IPS DF 6.9 (cell line): ENCODE measurements at places on chromosomes 2 and 18.
A peak's percentile ranks its signal among the peaks of the same experiment; 100 is the strongest.

GRCh38 chr2:29317077-29317517 is 201.9 kb downstream of the CLIP4 start:
- H3K4me3 ChIP-seq = no peak overlapping the region
- H3K27ac ChIP-seq = no peak overlapping the region
- no peak for DNase-seq

GRCh38 chr18:6374340-6374739 is 40.4 kb downstream of the L3MBTL4 start:
- DNase-seq = no peak
- no peaks in the 10 kb centered on the region for H3K36me3 ChIP-seq
- H3K4me3 ChIP-seq = no peak overlapping the region
- H3K27ac ChIP-seq = no peak overlapping the region

GRCh38 chr18:12034241-12035100 is 53.2 kb downstream of the IMPA2 start:
- no peaks in the 10 kb centered on the region for H3K4me1 ChIP-seq
- DNase-seq = no peak
- H3K27me3 ChIP-seq = peaks cover 6% of the 10 kb centered on the region; the same call in 1 of the 2 replicates
- H3K4me3 ChIP-seq = no peak overlapping the region
- H3K36me3 ChIP-seq = peaks cover 8% of the 10 kb centered on the region; the same call in 1 of the 2 replicates

- no peak overlapping the region for H3K27ac ChIP-seq
- H3K4me1 ChIP-seq = no peaks in the 10 kb centered on the region
- peak; percentile 7 for DNase-seq
Measured at GRCh38 chr2:35343135-35343534, 1012.4 kb upstream of the CRIM1 start.

GRCh38 chr2:56239030-56239429 is 55.2 kb downstream of the CCDC85A start:
- H3K36me3 ChIP-seq = no peaks in the 10 kb centered on the region
- DNase-seq = no peak
- no peak overlapping the region for H3K27ac ChIP-seq
- no peak overlapping the region for H3K4me3 ChIP-seq
- no peaks in the 10 kb centered on the region for H3K4me1 ChIP-seq

GRCh38 chr2:71557321-71557720 is 104.0 kb downstream of the DYSF start:
- H3K27ac ChIP-seq = no peak overlapping the region
- H3K4me1 ChIP-seq = no peaks in the 10 kb centered on the region
- DNase-seq = no peak
- no peak overlapping the region for H3K4me3 ChIP-seq
- H3K27me3 ChIP-seq = no peaks in the 10 kb centered on the region

DNA sequence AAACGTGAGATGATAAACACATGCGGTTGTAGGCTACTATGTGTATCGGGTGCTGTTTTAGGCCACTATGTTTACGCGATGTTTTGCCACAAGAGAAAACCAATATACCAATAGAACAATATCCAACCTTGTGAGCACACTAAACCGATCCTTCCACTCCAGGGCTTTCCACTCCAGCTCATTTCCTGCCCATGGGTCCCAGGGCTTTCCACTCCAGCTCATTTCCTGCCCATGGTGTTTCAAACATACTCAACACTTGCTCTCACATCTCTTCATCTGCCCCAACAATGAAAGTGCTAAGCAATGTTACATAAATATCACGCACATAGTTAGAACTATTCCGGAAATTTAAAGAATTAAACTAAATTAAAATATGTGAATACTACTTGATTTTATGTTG is 80.0 kb downstream of the EPB41L3 start:
- no peak overlapping the region for H3K4me3 ChIP-seq
- H3K27me3 ChIP-seq = no peaks in the 10 kb centered on the region
- H3K27ac ChIP-seq = no peak overlapping the region
- DNase-seq = no peak
- H3K36me3 ChIP-seq = no peaks in the 10 kb centered on the region

DNA sequence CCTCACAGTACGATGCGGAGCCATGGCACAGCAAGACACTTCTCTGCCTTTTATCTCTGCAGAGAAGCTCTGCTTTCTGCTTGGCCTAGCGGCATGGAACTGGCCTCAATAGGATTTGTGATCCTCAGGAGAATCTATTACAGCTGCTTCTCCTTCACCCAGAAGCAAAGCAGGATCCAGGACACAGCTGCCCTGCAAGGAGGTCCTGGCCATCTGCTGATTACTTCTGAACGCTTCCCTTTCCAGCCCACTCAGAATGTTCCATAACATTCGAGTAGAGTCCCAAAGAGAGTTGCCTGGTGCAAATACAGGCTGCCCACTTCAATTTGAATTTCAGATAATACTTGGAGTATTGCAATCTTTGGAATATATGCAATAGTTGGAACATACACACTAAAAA is 29.2 kb upstream of the KCNS3 start:
- H3K4me1 ChIP-seq = no peaks in the 10 kb centered on the region
- H3K36me3 ChIP-seq = no peaks in the 10 kb centered on the region
- H3K4me3 ChIP-seq = no peak overlapping the region
- H3K27me3 ChIP-seq = no peaks in the 10 kb centered on the region

GRCh38 chr18:68362907-68363306 is 352.0 kb downstream of the TMX3 start:
- H3K36me3 ChIP-seq = no peaks in the 10 kb centered on the region
- no peak overlapping the region for H3K4me3 ChIP-seq
- H3K27ac ChIP-seq = no peak overlapping the region
- no peak for DNase-seq
- no peaks in the 10 kb centered on the region for H3K27me3 ChIP-seq

DNA sequence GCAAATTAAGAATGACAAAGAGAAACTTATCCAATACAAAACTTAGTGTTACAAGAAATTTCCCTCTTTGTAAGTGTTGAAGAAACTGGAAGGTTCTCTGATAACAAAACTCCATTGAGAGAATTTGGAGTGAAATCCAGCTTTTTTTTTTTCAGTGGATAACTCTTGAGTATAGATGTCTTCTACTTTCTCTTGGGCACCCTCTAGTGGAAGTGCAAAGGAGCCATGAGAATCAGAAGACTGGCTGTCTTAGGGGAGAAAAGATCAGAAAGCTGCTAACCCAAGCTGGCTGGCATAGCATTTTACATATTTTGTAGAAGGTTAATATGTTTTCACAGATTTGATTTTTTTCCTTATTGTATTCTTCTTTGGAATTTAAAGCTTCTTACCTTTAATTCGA is 138.8 kb upstream of the SATB2 start:
- no peaks in the 10 kb centered on the region for H3K27me3 ChIP-seq
- no peak for DNase-seq
- H3K4me1 ChIP-seq = no peaks in the 10 kb centered on the region
- no peak overlapping the region for H3K4me3 ChIP-seq
- no peak overlapping the region for H3K27ac ChIP-seq

- no peaks in the 10 kb centered on the region for H3K4me1 ChIP-seq
- H3K36me3 ChIP-seq = no peaks in the 10 kb centered on the region
- DNase-seq = no peak
- H3K27me3 ChIP-seq = no peaks in the 10 kb centered on the region
- no peak overlapping the region for H3K4me3 ChIP-seq
Measured at GRCh38 chr18:2983296-2983695, 29.6 kb downstream of the LPIN2 start.
